ENCODE measurements at places on chromosomes 2 and 18. TPM values are rescaled to one million over a fixed set of nuclear protein-coding genes. Genes with fewer than 3 reads are reported as not detected.

DNA sequence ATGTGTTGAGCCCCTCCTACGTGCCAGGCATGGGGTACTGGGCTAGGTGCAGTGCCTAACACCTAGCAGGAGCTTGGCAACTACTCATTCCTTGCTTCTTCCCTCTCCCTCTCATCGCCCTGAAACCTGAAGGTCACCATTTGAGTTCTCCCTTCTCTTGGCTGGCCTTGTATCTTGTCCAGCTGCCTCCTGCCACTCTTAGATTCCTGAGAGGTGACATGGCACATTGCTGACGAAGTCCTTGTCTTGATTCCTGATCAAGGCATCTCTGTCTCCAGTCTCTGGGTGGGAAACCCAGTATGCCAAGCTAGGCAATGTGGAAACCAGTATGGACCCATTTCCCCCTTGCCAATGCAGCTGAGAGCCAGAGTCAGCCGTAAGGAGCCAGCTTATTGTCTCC is 9.0 kb upstream of the EFR3B start:
- no peaks in the 10 kb centered on the region for H3K27me3 ChIP-seq
- H3K4me3 ChIP-seq, result no peak overlapping the region
- DNase-seq, result no peak
- H3K27ac ChIP-seq, result no peak overlapping the region

GRCh38 chr2:37616677-37617005 is 54.8 kb downstream of the CDC42EP3 start:
- no peaks in the 10 kb centered on the region for H3K27me3 ChIP-seq
- DNase-seq, result no peak
- peaks cover 40% of the 10 kb centered on the region for H3K4me1 ChIP-seq
- no peak overlapping the region for H3K4me3 ChIP-seq
- no peaks in the 10 kb centered on the region for H3K36me3 ChIP-seq

DNA sequence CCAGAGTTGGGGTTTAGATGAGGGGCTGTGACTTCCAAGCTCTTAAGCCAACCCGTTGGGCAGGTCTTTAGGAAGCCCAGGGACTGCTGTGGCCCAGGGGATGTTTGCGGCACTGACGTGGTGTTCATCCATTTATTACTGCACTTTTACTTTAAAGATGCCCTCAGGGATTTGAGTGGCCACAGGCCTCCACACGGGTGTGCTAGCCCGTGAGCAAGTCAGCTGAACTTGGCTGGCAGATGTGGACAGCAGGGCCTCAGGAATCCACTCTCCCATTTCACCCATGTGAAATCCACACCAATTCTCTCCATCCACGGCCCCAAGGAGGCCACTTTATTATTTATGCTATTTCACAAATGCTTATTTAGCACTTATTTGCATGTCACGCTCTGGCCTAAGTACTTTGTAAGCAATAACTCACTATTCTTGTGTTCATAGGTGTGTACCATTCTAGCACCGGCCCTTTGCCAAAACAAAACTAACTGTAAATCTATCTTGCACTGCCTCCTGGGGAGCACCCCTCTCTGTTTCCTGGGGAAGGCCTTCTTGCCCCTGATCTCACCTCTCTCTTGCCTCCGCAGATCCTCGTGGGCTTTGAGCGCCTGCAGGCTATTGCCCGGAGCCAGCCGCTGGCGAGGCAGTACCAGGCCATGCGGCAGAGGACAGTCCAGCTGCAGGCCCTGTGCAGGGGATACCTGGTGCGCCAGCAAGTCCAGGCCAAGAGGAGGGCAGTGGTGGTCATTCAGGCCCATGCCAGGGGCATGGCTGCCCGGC is 39.1 kb upstream of the GPR17 start:
- no peak overlapping the region for H3K4me3 ChIP-seq
- peaks cover 5% of the 10 kb centered on the region for H3K36me3 ChIP-seq
- H3K4me1 ChIP-seq, result peaks cover 8% of the 10 kb centered on the region

GCA gene
- 21.5 TPM for total RNA-seq

DNA sequence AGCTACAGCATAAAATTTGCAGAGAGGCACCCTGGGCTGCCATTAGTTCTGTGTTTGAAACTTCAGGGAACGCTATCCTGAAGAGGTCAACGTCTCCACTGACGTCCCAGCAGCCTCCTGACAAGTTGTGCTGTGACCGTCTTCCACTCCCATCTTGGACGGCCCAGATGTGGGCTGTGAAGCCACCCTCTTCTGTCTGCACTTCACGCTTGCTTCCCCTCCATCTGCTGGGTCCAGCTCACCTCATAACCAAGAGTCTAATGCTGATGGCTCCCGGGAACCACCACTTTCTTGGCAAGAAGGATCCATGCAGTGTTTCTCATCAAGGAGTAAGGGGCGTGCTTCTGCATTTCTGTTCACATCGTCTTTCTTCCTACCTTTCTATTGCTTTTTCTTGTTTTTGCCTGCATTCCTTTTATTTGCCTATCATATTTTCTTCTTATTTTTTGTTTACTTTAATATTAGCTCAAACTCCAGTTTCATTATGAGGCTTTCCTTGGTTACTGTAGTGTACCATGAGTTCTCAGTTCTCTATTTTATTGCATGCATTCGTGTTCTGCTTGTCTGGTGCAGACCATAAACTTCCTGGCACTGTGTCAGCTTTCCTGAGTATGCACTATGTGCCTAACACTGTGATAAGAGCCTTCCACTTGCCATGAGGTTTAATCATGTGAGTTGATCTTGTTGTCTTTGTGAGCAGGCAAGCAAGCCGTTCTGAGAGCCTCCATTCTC is 631.8 kb upstream of the RAB6C start:
- no peak overlapping the region for H3K4me3 ChIP-seq
- H3K27ac ChIP-seq, result no peak overlapping the region
- H3K27me3 ChIP-seq, result peaks cover 4% of the 10 kb centered on the region
- no peak for DNase-seq
- no peaks in the 10 kb centered on the region for H3K4me1 ChIP-seq

GRCh38 chr2:187982668-187983067 is 309.0 kb upstream of the GULP1 start:
- H3K4me3 ChIP-seq, result no peak overlapping the region
- no peaks in the 10 kb centered on the region for H3K27me3 ChIP-seq
- no peak overlapping the region for H3K27ac ChIP-seq
- peaks cover 5% of the 10 kb centered on the region for H3K4me1 ChIP-seq

- H3K27me3 ChIP-seq, result peaks cover 6% of the 10 kb centered on the region
- H3K4me1 ChIP-seq, result peaks cover 2% of the 10 kb centered on the region
- H3K36me3 ChIP-seq, result no peaks in the 10 kb centered on the region
- no peak overlapping the region for H3K27ac ChIP-seq
Measured at GRCh38 chr2:239459056-239459455, 58.2 kb upstream of the HDAC4 start.

ZNF396 gene
- 0.92 TPM for total RNA-seq

FAM228A gene
- total RNA-seq, result not detected

- no peaks in the 10 kb centered on the region for H3K27me3 ChIP-seq
- DNase-seq, result no peak
- H3K27ac ChIP-seq, result no peak overlapping the region
- no peaks in the 10 kb centered on the region for H3K4me1 ChIP-seq
- no peaks in the 10 kb centered on the region for H3K36me3 ChIP-seq
- no peak overlapping the region for H3K4me3 ChIP-seq
Measured at GRCh38 chr2:237520290-237520689, 33.2 kb downstream of the MLPH start.

SNED1 gene
- 1.0 TPM for total RNA-seq

PER2 gene
- total RNA-seq, result 17.5 TPM

PLEKHH2 gene
- total RNA-seq, result 0.89 TPM

GRCh38 chr18:13014818-13015217 is 23.7 kb downstream of the CEP192 start:
- peaks cover 43% of the 10 kb centered on the region for H3K36me3 ChIP-seq
- H3K27me3 ChIP-seq, result no peaks in the 10 kb centered on the region
- H3K27ac ChIP-seq, result no peak overlapping the region
- no peak for DNase-seq

GRCh38 chr2:75592030-75592429 is 31.3 kb upstream of the EVA1A start:
- no peaks in the 10 kb centered on the region for H3K4me1 ChIP-seq
- no peak overlapping the region for H3K4me3 ChIP-seq
- no peaks in the 10 kb centered on the region for H3K36me3 ChIP-seq
- DNase-seq, result no peak

DNA sequence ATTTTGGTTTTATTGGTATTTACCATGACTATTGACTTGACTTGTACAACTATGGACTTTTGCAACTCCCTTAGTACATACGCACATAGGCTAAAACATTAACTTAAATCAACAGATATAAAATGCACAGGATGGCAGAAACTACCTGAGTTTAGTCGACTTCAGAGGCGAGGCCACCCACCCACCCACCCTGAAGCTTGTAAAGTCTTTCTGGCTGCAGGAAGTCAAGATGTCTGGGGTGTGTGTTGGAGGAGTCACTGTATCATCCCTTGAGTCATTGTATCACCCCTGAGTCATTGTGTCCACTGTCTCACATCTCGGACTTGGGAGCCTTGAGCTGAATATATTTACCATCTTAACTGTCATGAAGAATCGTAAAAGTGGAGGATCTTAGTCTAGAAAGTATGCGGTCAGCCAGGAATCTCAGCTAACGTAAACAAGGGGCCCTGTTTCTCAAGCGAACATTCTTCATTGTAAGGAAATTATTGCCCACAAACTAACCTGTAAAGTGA is 140.0 kb upstream of the ST6GAL2 start:
- H3K36me3 ChIP-seq, result no peaks in the 10 kb centered on the region
- no peaks in the 10 kb centered on the region for H3K27me3 ChIP-seq
- no peak overlapping the region for H3K27ac ChIP-seq

PRSS56 gene
- total RNA-seq, result not detected

GRCh38 chr18:74981476-74981875 is 227.5 kb downstream of the PTGR3 start:
- H3K4me1 ChIP-seq, result no peaks in the 10 kb centered on the region
- no peaks in the 10 kb centered on the region for H3K27me3 ChIP-seq
- no peak for DNase-seq
- H3K4me3 ChIP-seq, result no peak overlapping the region

Data from activated naive CD8-positive, alpha-beta T cell treated with anti-CD3 and anti-CD28 coated beads for 36 hours (primary cell).